Activated T-helper 1 cell treated with anti-CD3 and anti-CD28 coated beads, Interleukin-2, amount 50 U/mL, for 16 hours (primary cell): ENCODE measurements at places on chromosomes 16 and 17.

DNA sequence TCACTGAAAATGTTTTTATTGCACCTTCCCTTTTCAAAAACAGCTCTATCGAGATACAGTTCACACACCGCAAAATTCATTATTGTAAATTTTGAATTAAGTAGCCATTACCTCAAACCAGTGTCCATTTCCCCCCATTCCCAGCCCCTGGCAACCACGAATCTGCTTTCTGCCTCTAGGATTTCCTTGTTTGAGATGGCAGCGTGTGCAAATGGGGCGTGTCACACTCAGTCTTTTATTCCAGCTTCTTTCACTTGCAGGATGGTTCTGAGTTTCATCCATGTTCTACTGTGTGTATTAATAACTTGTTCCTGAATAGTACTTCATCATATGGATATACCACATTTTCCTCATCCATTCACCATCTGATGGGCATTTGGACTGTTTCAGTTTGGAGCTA is 14.8 kb downstream of the ACSF3 start:
- DNase-seq: no peak

DNA sequence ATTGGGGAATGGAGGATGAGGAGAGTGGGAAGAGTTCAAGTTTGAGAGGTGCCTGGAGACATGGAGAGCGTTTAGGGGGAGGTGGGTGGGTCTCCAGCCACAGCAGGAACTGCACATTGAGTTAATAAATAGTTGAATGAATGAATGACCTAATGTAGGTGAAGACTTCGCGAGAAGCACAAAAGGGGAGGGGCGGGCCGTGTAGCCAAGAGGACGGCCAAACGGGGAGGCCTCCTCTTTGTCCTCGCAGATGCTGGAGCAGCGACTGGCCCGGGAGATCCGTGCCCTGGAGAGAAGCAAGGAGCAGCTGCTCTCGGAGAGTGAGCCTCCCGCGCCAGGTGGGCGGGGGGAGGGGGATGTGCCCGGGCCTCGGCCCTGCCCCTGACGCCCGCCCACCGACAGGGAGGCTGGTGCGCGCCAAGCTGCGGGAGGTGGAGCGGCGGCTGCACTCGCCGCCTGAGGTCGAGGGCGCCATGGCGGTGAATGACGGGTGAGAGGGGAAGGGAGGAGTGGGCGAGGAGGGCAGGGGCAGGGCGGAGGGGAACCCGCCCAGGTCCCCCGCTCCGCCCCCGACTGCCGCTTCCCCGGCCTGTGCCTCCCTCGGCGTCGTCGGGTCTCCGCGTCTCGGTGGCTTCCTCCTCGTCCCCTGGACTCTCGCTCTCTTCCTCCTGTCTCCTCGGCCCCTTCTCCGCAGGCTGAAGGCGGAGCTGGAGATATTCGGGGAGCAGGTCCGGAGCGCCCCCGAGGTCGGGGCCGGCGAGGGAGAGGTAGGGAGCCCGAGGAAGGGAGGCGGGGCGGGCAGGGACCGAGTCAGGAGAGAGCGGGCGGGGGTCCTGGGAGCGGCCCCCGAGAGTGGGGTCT is 12.9 kb downstream of the SYCE1L start:
- peak; percentile 71 for DNase-seq

DNA sequence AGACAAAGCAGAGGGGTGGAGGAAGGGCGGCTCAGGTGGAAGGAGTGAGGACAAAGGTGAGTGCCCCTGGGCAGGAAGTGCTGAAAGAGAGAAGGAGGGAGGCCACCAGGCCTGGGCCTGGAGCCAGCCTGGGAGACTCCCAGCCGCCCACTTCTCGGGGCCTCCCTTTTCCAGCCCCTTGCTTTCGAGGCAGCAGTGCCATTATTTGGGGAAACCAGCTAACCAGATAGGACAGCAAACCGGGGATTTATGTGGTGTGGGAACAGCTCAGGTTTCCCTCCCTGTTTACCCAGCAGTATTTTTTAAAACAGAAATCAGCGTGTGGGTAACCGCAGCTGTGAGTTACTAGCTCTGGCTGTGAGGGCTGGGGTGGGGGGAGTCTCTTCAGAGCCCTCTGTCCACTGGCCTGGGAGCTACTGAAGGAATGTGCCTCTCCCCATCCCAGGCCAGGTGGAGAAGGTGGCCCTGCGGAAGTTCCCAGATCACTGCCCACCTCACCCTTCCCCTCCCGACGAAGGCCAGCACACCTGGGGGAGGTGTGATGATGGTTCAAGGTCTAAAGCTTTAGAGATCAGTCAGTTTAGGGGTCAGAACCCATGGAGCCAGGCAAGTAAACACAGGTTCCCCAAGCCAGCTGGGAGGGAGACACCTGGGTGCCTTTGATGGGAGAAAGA is 8.4 kb upstream of the MEOX1 start:
- no peak for DNase-seq

DNA sequence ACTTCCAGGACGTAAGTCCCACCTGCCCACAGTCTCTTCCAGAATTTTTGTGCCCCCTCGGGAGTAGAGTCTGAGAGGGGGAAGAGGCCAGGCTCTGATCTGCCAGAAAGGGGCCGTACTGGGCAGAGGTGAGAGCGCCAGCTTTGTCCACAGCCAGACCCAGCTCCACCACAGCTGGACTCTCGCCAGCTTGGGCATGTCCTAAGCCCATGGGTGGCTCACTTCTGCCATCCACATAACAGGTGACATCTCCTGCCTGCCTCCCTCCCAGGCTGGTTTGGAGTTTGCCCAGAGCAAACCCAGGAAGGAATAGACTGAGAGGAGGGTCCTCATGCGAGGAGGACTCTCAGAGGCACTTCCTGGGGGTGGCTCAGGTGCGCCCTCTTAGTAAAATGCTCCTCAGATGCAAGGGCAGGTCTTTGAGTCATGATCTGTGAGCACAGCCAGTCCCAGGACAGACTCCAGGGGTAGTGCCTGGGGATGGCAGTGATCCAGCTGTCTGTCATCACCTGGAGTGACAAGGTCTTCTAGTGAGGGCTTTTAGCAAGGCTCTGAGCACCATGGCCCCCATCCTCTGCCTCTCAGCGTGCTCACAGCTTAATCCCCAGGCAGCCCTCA is 89.2 kb downstream of the AMFR start:
- DNase-seq: no peak

GRCh38 chr16:84349862-84350684 is 18.3 kb upstream of the ATP2C2 start:
- no peak for DNase-seq

- DNase-seq: no peak
Measured at GRCh38 chr17:2542456-2542855, 30.8 kb upstream of the METTL16 start.

- no peak for DNase-seq
Measured at GRCh38 chr17:68184816-68185436, 62.9 kb upstream of the AMZ2 start.

DNA sequence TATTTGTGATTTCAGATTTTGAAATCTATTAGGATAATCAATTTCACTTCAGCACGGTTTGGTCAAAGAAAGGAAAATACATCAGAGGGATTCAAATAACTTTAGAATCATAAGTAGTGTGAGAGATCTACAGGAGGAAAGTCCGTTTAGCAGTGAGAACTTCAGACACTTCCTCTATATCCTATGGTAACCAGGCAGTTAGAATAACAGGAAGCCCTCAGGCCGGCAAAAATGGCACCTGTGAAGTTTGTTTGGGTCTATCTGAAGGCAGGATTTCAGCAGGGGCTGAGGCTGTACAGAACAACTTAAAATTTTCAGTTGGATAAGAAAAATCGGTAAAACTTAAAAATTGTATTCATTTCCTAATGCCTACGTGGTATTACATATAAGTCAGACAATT is 24.9 kb downstream of the KCNJ16 start:
- DNase-seq: no peak

DNA sequence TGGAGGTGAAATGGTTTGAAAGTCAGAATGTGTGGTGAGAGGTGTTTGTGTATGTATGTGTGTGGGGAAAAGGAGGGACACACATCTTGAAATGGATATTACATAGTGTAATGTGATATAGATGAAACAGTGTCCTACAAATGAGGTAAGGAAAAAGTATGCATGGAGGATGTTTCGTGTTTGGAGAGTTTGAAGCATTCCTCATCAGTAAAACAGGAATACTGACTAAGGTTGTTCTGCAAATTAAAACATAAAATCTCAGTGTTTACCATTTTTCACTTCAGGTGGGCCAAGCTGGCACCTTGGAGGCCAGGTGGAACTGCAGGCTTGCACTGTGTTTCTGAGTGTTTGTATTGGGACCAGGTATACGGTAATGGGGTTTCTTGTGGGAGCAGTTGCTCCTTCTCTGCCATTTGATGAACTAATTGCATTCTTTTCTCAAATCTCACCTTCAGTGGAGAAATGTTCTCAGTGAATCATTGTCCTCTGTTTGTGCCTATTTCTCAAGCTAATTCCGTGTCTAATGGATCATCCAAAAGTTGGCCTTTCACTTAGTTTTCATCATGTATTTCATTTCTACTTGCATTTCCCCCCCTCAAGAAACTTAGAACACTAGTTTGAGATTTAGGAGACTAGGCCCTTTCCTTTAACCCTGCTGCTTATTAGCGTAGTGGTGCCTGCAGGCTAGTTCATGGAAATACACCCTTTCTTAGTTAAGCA is 8.2 kb upstream of the TBKBP1 start:
- no peak for DNase-seq

DNA sequence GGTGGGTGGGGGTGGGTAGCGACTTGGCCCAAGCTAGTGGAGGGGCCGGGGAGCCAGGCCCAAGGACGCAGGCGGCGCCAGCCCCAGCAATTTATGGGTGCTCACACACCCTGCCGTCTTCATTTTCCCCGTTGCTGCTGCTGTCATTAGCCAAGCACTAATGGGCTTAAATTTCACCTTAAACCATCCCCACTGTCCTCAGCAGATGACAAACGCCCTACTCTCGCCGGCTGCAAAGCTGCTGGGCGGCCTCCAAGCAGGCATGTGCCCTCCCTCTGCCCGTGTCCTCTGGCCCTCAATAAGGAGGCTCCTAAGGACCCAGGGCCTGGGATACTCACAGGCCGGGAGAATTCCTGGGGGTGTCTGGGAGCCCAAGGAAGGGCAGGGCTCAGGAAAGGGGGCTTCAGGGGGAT is 66.1 kb downstream of the SREBF1 start:
- no peak for DNase-seq

GRCh38 chr17:74471341-74471740 is 4.9 kb downstream of the CD300A start:
- DNase-seq: no peak
